HFFc6 (cell line): ENCODE measurements at places on chromosomes 11 and 22.

GRCh38 chr11:84923489-84923888 is 703.7 kb downstream of the DLG2 start:
- DNase-seq: no peak

- no peak for DNase-seq
These were observed 5.9 kb downstream of the TP53AIP1 start for GRCh38 chr11:128936606-128937251.

GRCh38 chr11:113420808-113421207 is 33.2 kb downstream of the ANKK1 start:
- no peak for DNase-seq

DNA sequence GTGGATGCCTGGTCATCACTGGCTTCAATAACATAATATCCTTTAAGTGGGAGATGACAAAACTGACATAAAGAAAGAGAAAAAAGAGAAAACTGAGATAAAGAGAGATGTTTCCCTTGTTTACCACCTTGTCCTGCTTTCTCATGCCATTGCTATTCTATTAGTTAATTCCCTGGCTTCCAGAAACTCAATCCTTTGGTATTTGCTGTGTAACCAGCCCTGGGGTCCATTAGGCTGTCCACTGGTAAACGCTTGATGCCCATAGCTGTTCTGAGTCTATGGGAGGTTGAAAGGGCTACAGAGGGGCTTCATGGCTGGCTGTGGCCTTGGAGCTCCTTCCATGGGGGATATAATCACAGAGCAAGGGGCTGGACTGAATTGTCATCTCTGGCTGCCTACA is 243.4 kb upstream of the PLET1 start:
- peak; percentile 51 for DNase-seq

DNA sequence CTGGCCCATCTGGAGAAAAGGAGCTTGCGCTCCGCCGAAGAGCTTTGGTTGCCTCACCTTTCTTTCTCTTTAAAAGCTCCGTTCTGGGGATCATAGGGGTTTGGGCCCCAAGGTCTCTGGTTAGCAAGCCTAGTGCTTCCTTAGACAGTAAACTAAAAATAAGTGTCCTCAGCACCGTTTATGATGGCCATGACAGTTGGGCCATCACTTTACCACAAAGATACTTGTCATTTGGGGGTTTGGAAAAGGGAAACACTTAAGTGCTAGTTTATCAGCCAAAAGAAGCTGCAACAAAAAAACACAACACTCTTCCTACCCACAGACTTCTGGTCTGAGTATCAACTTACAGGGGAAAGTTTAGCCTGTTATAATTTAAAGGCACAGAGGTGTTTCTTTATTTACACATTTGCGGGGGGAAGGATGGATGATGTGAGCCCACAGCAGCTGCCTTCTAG is 88.4 kb upstream of the CD44 start:
- DNase-seq: no peak

DNA sequence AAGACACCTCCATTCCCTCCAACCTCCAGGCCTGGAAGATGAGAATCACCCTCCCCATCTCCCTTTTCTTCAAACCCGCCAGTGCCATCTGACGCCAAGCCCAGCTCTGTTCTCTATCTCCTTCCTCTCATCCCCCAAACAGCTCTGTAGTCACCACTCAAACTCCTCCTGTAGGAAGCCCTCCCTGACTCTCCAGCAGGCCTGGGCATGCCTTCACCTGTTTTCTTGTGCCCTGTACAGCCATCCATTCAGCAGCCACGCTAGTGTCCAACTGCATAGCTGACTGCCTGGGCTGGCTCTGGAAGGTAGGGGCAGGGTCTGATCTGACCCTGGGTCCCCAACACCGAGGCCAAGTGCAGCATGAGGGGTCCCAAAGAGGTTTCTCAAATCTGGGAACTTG is 25.0 kb downstream of the GDPD5 start:
- no peak for DNase-seq

DNA sequence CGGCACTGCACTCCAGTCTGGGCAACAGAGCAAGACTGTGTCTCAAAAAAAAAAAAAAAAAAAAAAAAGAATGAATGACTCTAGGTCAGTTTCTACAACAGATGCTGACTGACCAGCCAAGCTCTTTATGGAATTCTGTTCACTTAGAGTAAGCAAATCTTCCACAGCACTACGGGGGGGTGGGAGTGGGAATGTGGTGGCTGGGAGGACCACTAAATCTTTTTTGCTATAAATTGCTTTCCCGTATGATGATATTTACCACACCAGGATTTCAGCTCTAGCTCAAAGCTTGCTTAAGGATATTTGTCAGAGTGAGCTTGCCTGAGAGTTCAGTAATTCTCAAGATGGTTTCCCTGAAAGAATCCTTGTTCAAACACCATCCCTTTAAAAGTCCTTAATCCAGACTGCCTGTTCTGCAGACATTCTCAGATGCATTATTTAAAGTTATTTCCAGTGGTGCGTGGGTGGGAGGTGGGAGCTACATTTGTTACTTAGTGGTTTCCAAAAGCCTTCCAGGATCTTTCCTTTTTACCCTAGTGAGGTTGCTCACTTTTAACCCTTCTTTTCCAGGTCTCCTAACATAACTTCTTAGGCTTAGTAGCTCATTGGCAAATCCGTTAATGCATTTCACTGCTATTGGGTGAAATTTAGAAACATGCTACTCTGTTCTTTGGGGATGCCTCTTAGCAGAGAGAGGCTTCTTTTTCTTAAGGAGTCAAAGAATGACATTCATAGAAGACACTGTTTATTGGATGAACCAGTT is 65.9 kb downstream of the UBASH3B start:
- DNase-seq: no peak

DNA sequence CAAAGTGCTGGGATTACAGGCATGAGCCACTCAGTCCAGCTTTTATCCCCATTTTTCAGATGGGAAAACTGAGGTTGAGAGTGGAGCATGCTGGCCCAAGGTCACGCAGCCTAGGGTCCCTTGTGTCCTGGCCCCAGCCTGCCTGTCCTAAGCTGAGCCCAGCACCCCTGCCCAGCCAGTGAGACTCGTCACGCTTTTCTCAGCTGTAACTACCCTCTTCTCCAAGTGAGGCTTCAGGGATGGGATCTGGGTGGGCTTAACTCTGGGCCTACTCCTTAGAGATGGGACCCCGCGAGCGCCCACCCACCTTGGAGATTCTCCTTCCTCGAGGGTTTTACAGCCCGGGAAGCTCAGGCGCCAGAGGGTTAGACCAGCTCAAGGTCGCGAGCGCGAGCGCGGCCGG is 390 bp upstream of the TMEM151A start:
- DNase-seq: no peak

DNA sequence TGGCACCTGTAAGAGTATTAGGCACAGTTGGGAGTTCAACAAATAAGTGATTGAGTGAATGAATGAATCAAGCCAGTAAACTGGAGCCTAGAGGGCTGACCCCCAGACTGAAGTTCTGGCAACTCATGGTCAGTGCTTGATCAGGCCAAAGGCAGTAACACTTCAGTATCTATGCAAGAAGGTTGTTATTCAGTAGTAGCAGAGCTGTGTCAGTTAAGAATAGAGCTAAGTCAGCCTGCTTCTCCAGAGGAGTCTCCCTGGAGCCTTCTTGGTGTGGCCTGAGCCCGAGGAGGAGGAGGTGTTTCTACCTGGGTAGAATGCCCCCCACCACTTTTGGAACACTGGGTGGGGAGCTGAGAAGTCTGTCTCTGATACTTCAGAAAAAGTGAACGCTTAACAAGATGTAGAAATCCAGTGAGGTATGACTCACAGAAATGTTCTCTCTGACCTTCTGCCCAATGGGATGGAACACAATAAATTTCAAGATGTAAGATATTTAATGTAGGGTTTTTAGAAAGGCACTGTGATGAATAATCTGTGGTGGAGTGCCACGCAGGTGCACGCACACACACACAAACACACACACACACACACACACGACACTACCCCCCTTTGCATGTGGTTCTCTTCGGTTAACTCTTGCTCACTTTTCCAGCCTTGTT is 219.9 kb downstream of the HIPK3 start:
- peak; percentile 55 for DNase-seq

DNA sequence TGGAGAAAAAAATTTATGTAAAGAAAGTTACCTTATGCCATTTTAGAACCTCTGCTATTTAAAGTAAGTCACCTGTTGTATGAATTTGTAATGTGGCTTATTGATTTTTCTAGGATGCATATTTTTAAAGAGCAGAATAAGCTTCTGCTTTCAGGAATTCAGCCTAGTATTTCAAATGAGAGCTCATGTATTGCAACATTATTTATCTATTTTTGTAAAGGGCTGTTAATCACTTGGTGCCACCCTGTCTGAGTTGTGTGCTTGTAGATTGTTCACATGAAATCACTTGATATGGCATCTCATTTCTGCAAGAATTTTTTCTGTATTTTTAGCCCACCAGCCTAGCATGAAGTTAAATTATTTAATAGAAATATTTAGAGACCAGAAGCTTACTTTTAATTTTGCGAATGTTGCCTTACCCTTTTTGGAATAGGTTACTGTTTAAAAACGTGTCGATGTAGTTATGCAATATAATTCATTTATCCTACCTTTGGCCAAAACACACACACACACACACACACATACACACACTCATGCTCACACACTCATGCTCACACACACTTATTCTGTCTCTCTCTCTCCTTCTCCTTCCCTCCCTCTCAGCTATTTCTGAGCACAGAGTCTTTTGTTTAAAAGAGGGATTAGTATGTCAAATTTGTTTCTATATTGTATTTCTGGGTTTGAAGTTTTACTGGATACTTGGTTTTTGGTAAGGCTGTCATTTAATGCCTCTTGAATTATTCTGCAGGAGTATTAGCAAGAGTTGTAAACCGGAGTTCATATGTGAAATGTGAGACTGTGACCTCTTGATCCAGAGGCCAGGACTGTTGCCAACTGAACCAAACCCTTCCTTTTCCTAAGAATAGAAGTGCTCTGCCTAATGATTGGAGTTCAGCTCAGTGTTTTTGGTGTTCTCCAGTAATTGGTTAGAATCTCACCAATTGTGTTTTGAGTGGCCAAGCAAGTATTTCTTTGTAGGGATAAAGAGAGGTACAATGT is 34.4 kb downstream of the YAP1 start:
- peak; percentile 7 for DNase-seq

GRCh38 chr11:34564807-34565241 is 51.2 kb upstream of the ELF5 start:
- DNase-seq: no peak

DNA sequence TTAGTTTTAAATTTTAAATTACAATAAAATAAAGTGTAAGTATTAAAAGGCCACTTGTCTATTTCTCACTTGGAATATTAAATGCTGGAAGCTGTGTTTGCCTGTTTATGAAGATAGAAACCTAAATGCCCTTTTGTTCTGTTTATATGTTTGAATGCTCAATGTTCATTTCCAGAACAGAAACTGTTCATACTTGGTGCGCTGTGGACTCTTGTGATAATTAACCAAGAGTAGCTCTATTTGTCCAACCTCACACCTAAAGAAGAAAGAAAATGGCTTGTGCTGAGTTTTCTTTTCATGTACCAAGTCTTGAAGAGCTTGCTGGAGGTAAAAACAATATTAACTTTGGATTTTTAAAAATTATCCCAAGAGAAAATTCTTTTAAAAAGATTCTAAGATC is 5.7 kb downstream of the C11orf54 start:
- DNase-seq: no peak

DNA sequence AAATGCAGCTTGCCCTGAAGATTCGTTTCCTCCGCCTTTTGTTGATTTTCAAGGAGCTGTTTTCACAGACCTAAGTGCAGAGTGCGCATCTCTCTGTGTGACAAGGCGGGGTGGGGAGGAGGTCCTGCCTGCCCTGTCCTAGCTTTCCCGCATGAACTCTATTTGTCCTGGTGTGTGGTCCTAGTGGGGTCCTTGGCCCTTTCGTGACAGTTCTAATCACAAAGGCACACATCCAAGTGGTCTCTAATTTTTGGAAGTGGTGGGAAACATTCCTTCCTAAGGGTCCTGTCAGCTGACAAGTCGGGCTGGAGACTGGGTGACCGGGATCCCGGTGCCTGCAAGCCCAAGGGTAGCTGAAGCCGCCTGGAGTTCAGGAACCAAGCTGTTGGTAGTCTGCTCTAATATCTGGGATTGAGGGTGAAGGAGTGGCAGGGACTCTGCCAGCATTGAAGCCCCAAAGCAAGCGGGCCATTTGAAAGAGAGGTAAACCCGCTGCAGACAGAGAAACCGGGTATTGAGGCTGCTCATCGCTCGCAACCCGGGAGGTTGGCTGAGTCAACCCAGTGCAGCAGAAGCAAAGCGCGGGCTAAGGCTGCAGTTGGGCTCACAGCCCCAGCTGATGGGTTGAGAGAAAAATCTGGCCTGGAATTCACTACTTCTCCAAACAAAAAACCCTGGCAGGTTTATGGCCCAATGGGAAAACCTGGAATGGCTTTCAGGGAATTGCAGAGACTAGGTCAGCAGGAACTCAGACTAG is 28.1 kb upstream of the FBXO3 start:
- DNase-seq: peak; percentile 80

DNA sequence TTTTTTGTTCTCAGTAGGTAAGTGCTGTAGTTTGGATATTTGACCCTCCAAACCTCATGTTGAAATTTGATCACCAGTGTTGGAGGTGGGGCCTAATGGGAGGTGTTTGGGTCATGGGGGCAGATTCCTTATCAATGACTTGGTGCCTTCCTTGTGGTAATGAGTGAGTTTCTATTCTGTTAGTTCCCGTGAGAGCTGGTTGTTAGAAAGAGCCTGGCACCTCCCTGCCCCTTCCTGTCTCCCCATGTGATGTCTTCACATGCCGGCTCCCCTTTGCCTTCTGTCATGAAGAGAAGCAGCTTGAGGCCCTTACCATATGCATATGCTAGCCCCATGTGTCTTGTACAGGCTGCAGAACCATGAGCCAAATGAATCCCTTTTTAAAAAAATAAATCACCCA is 138.3 kb downstream of the TMEM135 start:
- no peak for DNase-seq

DNA sequence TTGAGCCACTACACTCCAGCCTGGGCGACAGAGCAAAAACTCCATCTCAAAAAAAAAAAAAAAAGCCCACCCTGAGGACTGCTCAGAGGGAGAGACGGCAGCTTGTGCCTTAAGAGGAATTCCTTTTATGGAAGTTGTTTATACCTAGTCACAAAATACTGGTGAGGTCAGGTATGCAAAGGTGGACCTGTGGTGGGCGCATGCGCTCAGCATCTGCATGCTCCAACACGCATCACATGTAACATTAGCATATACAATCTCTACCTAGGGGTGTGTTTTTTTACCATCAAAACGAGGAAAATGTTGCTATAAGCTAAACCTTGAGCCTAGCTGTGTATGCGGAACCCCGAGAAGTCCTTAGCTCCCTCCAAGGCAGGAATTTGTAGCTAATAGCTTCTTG is 6.8 kb upstream of the SART1 start:
- DNase-seq: no peak

DNA sequence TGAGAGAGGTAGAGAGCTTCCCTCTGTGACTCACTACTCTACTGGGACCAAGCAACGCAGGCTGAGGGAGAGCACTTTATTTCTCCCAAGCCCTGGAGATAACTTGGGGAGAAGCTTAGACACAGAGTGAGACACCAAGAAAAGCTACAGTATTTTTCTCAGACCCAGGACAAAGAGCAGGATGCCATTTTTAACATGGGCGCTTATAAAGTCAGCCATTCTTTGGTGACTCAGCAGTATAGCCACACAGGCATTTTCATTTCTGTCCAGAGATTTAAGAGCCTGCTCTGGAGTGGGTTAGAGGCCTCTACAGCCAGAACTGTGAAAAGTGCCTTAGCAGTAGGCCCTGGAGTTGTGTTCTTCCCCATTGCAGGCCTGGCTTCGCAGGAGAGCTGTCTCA is 55.0 kb upstream of the GLYAT start:
- peak; percentile 3 for DNase-seq
